ENCODE measurements at places on chromosomes 13 and 19.
A peak's percentile ranks its signal among the peaks of the same experiment; 100 is the strongest.

GRCh38 chr13:95870421-95870820 lies 182.8 kb downstream of the UGGT2 start:
- DNase-seq: peak; percentile 10
- H3K36me3 ChIP-seq: no peaks in the 10 kb centered on the region
- H3K4me3 ChIP-seq: no peak overlapping the region
- no peak overlapping the region for H3K27ac ChIP-seq
- H3K27me3 ChIP-seq: no peaks in the 10 kb centered on the region

DNA sequence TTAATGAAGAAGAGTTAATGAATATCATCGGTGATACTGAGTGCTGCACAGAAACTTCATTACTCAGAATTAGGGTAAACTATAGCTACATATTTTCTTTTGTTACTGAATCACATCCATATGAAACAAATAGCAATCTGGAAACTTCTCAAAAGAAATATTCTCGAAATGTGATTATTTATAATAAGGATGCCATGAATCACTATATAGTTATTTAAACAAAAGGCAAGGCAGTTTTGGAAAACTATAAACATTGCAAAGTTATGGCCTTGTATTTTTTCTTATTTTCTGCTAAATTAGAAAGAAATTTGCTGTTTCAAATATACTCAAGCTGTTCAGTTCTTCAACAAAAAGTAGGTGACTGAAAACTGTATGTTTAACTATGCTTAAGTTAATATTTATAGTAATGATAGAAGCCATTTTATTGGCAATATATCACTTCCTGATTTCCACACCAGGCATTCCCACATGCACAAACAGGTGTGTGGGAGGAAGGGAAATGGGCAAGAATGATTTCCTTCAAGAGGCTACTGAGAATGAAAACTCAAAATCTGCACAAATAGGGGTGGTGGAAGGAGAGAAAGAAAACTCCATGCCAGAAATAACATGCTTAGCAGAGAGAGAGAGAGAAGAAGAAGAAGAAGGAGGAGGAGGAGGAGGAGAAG lies 74.5 kb upstream of the FRY start:
- H3K27me3 ChIP-seq: no peaks in the 10 kb centered on the region
- DNase-seq: no peak
- no peak overlapping the region for H3K4me3 ChIP-seq
- H3K27ac ChIP-seq: no peak overlapping the region

GRCh38 chr13:28282451-28282850 lies 144.1 kb downstream of the PAN3 start:
- no peak overlapping the region for H3K4me3 ChIP-seq
- no peaks in the 10 kb centered on the region for H3K4me1 ChIP-seq
- no peak for DNase-seq

GRCh38 chr13:84847107-84847506 lies 952.1 kb downstream of the SLITRK6 start:
- no peaks in the 10 kb centered on the region for H3K27me3 ChIP-seq
- DNase-seq: no peak
- H3K36me3 ChIP-seq: no peaks in the 10 kb centered on the region
- H3K4me1 ChIP-seq: no peaks in the 10 kb centered on the region

- H3K27me3 ChIP-seq: no peaks in the 10 kb centered on the region
- H3K4me1 ChIP-seq: peaks cover 4% of the 10 kb centered on the region
- H3K36me3 ChIP-seq: no peaks in the 10 kb centered on the region
- H3K27ac ChIP-seq: no peak overlapping the region
- DNase-seq: no peak
- H3K4me3 ChIP-seq: no peak overlapping the region
These were observed 124.1 kb downstream of the CRYL1 start for GRCh38 chr13:20401531-20401930.

DNA sequence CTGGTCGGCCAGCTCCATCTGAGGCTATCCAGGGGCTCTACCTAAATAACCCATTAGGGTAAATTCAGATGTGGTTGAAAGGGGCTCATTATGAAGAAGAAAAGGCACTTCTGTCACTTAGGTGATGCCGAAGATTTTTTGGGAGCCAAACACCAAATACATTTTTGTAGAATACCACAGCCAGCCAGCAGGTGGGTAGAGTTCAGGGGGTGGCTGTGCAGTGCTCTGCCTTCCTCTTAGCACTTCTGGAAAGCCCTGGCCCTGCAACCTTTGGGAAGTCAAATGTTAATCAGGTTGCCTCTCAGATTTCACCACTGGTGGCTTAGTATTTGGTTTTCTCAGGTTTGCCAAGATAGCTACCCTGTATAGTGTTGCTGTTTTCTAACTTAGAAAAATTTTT lies 18.5 kb upstream of the GPR18 start:
- no peaks in the 10 kb centered on the region for H3K36me3 ChIP-seq
- DNase-seq: peak; percentile 46
- no peak overlapping the region for H3K4me3 ChIP-seq
- H3K27me3 ChIP-seq: no peaks in the 10 kb centered on the region

- no peak for DNase-seq
- no peaks in the 10 kb centered on the region for H3K27me3 ChIP-seq
- no peaks in the 10 kb centered on the region for H3K36me3 ChIP-seq
- H3K4me1 ChIP-seq: no peaks in the 10 kb centered on the region
- H3K4me3 ChIP-seq: no peak overlapping the region
These were observed 21.6 kb downstream of the MAST3 start for GRCh38 chr19:18119013-18119716.

- H3K4me1 ChIP-seq: no peaks in the 10 kb centered on the region
- no peaks in the 10 kb centered on the region for H3K36me3 ChIP-seq
- H3K4me3 ChIP-seq: no peak overlapping the region
- peak; percentile 45 for DNase-seq
- H3K27me3 ChIP-seq: no peaks in the 10 kb centered on the region
- H3K27ac ChIP-seq: no peak overlapping the region
These were observed 28.8 kb downstream of the CELF5 start for GRCh38 chr19:3253270-3253669.

- H3K4me3 ChIP-seq: no peak overlapping the region
- no peaks in the 10 kb centered on the region for H3K4me1 ChIP-seq
- no peaks in the 10 kb centered on the region for H3K36me3 ChIP-seq
These were observed 12.4 kb upstream of the ITM2B start for GRCh38 chr13:48220592-48220980.

DNA sequence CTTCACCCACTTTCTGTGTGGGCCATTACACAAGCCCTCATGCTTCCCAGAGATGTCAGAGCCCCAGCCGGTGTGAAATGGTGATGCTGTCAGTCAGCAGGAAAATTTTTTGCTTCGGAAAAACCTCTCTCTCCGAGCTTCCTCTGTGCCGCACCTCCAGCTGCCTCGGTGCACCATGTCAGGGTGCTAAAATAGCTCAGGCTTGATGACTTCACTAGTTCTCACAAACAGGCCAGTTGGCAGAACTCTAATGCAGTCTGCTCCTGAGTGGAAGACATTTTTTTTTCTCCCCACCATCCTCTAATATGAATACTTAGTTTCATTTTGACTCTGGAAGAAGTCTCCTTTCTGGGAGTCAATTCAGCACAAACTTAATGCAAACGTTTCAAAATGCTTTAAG lies 71.3 kb downstream of the KLF12 start:
- no peak for DNase-seq
- no peaks in the 10 kb centered on the region for H3K4me1 ChIP-seq
- no peaks in the 10 kb centered on the region for H3K27me3 ChIP-seq
- H3K4me3 ChIP-seq: no peak overlapping the region

DNA sequence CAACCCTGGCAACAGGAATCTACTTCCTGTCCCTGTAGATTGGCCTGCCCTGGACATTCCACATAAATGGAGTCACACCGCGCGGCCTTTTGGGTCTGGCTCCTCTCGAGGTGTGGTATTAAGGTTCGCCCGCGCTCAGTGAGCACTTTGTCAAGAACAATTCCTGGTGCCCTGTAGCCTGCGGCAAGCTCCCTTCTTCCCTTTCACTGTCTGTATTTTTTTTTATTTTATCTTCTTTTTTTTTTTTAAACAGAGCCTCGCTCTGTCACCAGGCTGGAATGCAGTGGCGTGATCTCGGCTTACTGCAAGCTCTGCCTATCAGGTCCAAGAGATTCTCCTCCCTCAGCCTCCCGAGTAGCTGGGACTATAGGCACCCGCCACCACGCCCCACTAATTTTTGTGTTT lies 28.3 kb downstream of the PEX11G start:
- H3K27ac ChIP-seq: no peak overlapping the region
- H3K36me3 ChIP-seq: peaks cover 1% of the 10 kb centered on the region
- H3K4me1 ChIP-seq: no peaks in the 10 kb centered on the region
- H3K4me3 ChIP-seq: no peak overlapping the region
- DNase-seq: peak; percentile 67
- H3K27me3 ChIP-seq: no peaks in the 10 kb centered on the region

GRCh38 chr19:35000647-35001501 lies 751 bp downstream of the GRAMD1A start:
- no peaks in the 10 kb centered on the region for H3K27me3 ChIP-seq
- H3K27ac ChIP-seq: peak overlapping the region; percentile 66
- H3K36me3 ChIP-seq: peaks cover 3% of the 10 kb centered on the region
- peaks cover 9% of the 10 kb centered on the region for H3K4me1 ChIP-seq
- H3K4me3 ChIP-seq: peak overlapping the region; percentile 96

DNA sequence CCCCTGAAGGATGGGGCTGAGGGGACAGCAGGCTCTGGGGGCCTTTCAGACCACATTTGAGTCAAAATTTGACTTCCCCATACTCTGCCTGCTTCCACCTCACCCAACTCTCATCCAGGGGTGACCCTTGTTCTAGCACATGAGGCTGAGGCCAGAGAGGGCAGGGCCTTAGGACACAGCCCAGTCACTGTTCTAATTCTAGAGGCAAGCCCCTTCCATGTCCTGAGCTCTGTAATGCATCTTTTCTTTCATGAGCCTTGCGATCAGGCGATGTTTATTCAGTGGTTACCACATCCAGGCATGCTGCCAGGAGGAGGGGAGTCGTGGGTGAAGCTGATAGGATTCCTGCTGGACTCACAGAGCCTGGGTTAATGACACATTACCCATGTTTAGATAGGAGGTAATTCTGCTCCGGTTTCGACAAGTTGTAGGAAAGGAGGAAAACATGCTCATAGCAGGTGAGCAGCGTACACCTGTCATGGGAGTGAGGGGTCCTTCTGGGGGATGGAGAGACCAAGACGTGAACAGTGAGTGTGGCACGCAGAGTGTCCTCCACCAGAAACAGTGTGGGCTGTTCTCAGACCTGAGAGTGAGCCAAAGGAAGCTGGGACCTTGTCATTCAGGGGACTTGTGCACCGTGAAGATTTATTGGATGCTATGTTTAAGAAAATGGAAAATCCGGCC lies 9.3 kb downstream of the RPS9 start:
- DNase-seq: peak; percentile 36
- no peak overlapping the region for H3K27ac ChIP-seq
- peaks cover 25% of the 10 kb centered on the region for H3K36me3 ChIP-seq
- H3K4me1 ChIP-seq: no peaks in the 10 kb centered on the region

DNA sequence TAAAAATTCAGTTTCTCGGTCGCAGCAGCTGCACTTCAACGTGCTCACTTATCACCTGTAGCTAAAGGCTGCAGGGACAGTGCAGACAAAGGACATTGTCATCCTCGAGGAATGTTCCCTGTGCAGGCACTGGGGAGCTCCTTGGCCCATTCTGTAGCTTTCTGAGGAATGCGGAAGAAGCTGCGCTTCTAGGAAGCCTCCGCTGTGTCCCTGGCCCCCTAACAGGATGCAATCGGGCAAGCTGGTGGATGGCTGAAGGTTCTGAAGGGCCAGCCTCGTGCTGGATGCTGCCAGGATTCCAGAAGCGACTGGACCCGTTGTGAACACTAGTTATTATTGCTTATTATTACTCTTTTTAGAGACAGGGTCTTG lies 8.1 kb downstream of the ANO8 start:
- no peaks in the 10 kb centered on the region for H3K27me3 ChIP-seq
- H3K4me1 ChIP-seq: no peaks in the 10 kb centered on the region
- no peak overlapping the region for H3K4me3 ChIP-seq

GRCh38 chr19:8083141-8083540 lies 30.6 kb downstream of the CCL25 start:
- no peak for DNase-seq
- no peaks in the 10 kb centered on the region for H3K27me3 ChIP-seq
- peaks cover 6% of the 10 kb centered on the region for H3K36me3 ChIP-seq
- no peak overlapping the region for H3K27ac ChIP-seq

DNA sequence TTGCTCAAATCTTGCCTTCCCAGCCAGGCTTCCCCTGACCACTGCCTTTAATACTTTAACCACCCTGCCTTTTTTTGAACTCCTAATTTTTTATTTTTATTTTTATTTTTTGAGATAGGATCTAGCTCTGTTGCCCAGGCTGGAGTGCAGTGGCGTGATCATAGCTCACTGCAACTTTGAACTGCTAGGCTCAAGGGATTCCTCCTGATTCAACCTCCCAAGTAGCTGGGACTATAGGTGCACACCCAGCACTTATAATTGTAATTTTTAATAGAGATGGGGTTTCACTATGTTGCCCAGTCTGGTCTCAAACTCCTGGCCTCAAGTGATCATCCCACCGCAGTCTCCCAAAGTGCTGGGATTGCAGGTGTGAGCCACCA lies 21.7 kb upstream of the FBXO27 start:
- H3K4me1 ChIP-seq: no peaks in the 10 kb centered on the region
- no peaks in the 10 kb centered on the region for H3K36me3 ChIP-seq
- H3K27me3 ChIP-seq: no peaks in the 10 kb centered on the region
- no peak overlapping the region for H3K27ac ChIP-seq
- DNase-seq: no peak

GRCh38 chr13:27797228-27797624 lies 4.9 kb downstream of the GSX1 start:
- peak; percentile 88 for DNase-seq
- peaks cover 71% of the 10 kb centered on the region for H3K27me3 ChIP-seq
- no peak overlapping the region for H3K27ac ChIP-seq
- H3K36me3 ChIP-seq: no peaks in the 10 kb centered on the region
- H3K4me1 ChIP-seq: peaks cover 2% of the 10 kb centered on the region
- peak overlapping the region; percentile 2 for H3K4me3 ChIP-seq

All from mesendoderm (in vitro differentiated cells).